ENCODE measurements at places on chromosomes 16 and 17. TPM values are rescaled to one million over a fixed set of nuclear protein-coding genes. Genes with fewer than 3 reads are reported as not detected.

Gene TMC5
- total RNA-seq: not detected

Gene RBFOX1
- not detected for total RNA-seq

Gene MARVELD3
- not detected for total RNA-seq

Gene CHD9
- total RNA-seq: 57.5 TPM

Gene OTOP3
- total RNA-seq: not detected

Gene HSPB9
- under 0.01 TPM for total RNA-seq

Gene TNFRSF13B
- total RNA-seq: not detected

Gene NDRG4
- 0.69 TPM for total RNA-seq

Gene GAST
- not detected for total RNA-seq

Gene ADAP2
- total RNA-seq: 1.7 TPM

Gene KCNH4
- total RNA-seq: not detected

Gene SPECC1
- 20.6 TPM for total RNA-seq

Gene ACSM2A
- not detected for total RNA-seq

Gene IGF2BP1
- not detected for total RNA-seq

Gene SMG6
- total RNA-seq: 18.9 TPM
